ENCODE measurements at places on chromosomes 3 and 15.

DNA sequence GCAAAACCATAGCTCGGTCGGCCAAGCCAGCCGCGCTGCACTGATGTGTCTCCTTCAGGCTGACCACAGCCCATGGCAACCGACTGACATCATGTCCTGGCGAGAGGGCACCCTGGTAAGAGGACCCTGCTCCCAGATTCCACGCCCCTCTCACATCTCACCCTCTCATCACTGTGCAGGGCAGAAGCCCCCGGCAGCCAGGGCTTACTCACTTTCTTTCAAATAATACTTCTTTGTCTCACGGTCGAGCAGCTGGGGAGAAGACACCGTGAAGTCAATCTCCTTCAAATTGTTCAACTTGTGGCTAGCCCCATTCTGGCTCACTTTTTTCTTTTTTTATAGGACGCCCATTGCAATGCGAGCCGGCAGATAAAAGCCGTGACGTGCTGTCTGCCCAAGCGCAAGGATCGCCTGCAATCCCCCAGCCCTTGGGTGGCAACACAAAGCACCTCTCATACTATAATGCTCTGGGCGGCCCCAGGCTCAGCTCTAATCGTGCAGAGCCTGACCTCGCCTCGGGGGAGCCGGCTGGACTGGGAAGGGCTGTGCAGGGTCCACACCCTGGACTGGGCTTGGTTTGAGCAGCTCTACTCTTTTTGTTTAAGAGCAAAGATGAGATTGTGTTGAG, 33.6 kb downstream of the VGLL4 start:
- no peak for DNase-seq

- DNase-seq = peak; percentile 48
Measured at GRCh38 chr15:68383161-68384074, 48.5 kb downstream of the ITGA11 start.

- DNase-seq = no peak
Measured at GRCh38 chr15:99706557-99707303, 26.5 kb downstream of the LYSMD4 start.

DNA sequence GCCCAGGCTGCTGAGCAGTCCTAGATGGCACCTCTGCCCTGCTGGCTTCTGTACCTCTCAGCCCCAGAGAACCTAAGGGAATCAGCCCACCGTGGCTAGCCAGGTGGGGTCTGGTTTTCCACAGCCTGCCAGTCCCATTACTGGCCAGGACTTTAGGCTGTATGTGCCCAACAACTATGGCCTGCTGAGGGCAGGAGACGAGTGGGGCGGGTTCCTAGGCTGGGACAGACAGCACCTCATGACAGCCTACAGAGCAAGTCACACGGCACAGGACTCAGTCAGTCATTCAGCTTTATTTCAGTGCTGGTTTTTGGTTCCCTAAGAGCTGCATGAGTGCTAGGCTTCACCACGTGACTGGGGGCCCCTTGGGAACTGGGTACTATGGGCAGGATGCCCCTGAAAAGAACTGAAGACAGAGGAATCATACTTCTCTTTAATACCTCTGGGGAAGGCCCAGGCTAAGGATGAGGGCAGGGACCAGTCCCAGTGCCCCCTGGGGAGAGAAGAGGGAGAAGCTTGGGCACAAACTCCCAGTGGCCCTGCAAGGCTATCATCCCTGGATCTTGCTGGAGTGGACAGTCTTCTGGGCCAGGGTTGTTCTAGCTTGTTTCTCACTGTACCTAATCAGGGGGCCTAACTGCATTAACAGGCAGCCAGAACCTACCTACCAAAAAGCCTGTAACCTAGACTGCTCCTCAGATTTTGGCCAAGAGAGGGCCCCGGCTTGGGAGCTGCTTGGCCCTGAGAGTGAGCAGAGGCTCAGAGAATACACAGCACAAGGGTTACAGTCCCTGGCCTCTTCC, 14.8 kb downstream of the CLK3 start:
- DNase-seq = no peak

- no peak for DNase-seq
Measured at GRCh38 chr3:183816681-183817510, 8.5 kb downstream of the MAP6D1 start.

GRCh38 chr3:94307588-94307987, 244.7 kb downstream of the NSUN3 start:
- no peak for DNase-seq

- no peak for DNase-seq
Measured at GRCh38 chr3:105719791-105720190, 149.0 kb downstream of the CBLB start.

All from LoVo (cell line).